Renal cortex interstitium (tissue), 15 donors: ENCODE measurements at places on chromosomes 7 and 10.

GRCh38 chr7:1555813-1556543 lies at the start of gene TMEM184A:
TSS of gene TMEM184A (minus strand) at chr7:1556205. CDS start at chr7:1555484, 721 bp downstream.
- no peak for DNase-seq

- no peak for DNase-seq
These were observed 4.6 kb downstream of the LANCL2 start for GRCh38 chr7:55369427-55370400.

- no peak for DNase-seq
These were observed 76.2 kb upstream of the CCDC71L start for GRCh38 chr7:106737202-106737562.

GRCh38 chr10:80154978-80155695 lies 22.6 kb downstream of the PLAC9 start:
- no peak for DNase-seq

GRCh38 chr10:132790934-132791829 lies 5.2 kb upstream of the NKX6-2 start:
- no peak for DNase-seq

- peak; percentile 33 for DNase-seq
These were observed 1288.5 kb downstream of the GATA3 start for GRCh38 chr10:9342885-9343570.

- no peak for DNase-seq
These were observed 13.9 kb downstream of the PRTFDC1 start for GRCh38 chr10:24938525-24938924.

DNA sequence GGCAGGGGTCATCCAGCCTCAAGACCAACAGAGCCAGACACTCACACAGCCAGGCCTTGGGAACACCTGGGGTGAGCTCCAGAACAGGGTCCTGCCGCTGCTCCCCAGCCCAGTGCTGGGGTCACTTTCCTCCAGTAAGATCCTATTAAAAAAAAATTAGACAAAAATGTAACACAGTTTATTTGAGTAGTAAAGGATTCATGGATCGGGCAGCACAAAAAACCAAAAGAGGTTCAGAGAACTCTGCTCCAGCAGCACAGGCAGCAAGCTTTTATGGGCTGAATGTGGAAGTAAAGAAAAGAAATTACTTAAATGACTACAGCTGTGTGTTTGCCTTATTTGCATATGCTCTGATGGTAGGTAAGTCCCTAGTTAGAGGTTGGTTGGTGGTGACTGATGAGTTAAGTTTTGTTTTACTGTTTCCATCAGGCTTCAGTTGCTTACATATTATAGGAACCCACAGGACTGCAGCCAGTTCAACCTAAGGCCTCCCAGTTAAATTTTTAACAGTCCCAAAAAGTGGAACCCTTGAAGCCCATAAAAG lies 80.5 kb upstream of the FGFR2 start:
- no peak for DNase-seq

DNA sequence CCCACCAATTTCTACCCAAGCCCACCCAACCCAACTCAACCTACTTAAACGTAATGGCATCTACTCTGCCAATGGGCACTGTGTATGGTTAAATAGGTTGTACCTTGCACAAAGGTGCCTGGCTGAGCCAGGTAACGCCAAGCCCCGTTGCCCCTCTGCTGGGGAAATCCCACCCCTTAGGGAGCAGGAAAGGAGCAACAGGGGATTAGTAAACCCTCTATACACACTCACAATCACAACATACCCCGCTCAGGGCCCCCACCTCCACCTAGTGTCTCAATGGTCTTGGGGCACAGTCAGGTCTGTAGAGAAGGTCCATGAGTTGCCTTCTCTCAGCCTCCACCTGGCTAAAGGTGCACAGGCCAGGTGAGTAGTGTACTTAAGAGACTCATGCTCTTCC lies 74.3 kb upstream of the PCBD1 start:
- DNase-seq = no peak

GRCh38 chr7:81669476-81670105 lies 100.3 kb downstream of the HGF start:
- DNase-seq = no peak

DNA sequence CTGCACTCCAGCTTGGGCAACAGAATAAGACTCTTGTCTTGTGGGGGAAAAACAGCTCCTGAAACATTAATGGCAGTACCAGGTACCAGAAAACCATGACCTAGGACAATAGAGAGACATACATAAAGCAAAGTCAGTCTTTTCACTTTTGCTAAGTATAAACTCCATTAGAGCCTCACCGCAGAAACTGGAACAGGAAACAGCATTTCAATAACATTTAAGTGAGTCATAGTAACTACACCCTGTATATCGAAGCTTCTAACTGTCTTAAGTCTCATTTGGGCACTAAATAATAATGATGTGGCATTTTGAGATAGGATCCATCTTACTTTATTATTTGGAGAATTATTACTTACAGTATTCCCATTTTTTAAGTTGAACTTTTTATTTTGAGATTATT lies 517.8 kb upstream of the CELF2 start:
- DNase-seq = no peak

- DNase-seq = no peak
These were observed 152.7 kb downstream of the ANK3 start for GRCh38 chr10:60236869-60237524.

- no peak for DNase-seq
These were observed 118.0 kb downstream of the SPAG6 start for GRCh38 chr10:22463255-22463654.

DNA sequence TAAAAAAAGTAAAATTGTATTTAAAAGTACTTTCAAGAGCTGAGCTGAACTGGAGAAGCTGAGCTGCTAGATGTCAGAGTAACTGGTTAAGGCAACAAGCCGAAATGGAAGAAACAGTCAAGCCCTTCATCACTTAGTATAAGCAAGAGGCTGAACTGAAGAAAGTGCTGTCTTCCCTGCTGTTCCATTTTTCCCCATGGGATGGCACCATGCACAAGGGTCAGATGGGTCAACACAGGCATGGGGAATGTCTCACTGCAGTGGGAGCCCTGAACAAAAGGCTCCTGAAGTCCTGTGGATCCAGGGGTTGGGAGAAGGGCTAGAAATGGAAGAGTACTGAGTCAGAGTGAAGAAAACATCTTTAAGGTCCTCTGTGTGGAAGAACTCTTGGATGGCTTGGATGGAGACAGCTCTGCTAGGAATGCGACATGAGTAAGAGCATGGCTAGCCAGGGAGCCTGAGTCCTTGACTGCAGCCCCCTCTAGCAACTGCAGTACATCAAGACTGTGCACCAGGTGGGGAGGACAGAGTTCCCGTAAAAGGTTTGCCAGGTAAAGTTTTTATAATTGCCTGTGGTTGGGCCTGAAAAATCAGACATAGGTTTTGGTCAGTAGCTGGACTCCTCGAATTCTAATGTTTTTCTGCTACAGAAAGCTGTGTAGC lies 348.3 kb downstream of the GPR158 start:
- no peak for DNase-seq

GRCh38 chr7:129665013-129665401 lies 53.5 kb downstream of the NRF1 start:
- DNase-seq = no peak
